ENCODE measurements at places on chromosomes 16 and 17.
A peak's percentile ranks its signal among the peaks of the same experiment; 100 is the strongest.

DNA sequence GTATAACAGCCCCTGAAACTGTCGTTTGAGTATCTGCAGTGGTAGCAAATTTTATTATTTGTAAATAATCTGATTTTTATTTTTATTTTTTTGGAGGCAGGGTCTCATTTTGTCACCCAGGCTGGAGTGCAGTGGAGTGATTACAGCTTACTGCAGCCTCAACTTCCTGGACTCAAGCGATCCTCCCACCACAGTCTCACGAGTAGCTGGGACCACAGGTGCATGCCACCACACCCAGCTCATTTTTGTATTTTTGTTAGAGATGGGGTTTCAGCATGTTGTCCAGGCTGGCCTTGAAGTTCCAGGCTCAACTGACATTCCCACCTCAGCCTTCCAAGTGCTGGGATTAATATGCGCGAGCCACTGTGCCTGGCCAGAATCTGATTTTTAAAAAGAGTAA, 2.8 kb downstream of the NDEL1 start:
- no peak for DNase-seq

GRCh38 chr17:28110184-28110583, 67.7 kb downstream of the NLK start:
- no peak for DNase-seq

DNA sequence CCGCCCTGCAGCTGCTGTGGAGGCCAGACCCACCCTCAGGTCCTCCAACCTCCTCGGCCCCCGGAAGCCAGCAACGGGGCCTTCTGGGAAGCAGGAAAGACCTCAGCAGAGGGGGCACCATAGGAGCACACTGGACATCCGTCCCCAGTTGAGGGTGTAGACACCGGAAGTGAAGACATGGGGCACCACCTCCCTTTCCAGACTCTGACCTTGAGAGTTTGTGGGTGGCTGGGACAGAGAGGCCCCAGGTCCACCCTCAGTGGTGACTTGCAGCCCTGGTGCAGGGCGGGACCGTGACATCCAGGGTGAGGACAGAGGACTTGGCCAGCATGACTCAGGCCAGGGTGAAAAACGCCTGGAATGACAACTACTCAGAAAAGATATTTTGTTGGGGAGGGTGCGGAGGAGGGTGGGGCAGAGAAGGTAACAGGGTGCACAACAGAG, 19.9 kb downstream of the CEP295NL start:
- DNase-seq = no peak

DNA sequence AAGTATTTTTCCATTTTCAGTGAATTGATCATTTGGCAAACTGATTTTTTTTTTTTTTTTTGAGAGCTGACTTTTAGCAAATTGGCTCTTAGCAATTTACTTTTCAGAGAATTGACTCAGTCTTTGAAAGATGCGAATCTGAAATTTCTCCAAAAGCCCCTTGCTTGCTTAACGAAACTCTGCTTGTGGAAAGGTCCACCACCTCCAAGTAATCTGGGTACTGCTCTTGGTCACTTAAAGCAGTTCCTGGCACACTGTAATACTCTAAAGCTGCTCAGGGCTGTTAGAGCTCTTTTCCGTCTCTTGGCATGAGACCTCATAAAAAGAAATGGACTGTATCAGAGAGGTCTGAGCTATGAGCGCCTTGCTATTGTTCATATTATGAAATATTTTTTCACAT, 2.9 kb downstream of the GSDMB start:
- DNase-seq = no peak

- DNase-seq = no peak
Observed at GRCh38 chr16:84989749-84990620, 21.4 kb downstream of the ZDHHC7 start.

DNA sequence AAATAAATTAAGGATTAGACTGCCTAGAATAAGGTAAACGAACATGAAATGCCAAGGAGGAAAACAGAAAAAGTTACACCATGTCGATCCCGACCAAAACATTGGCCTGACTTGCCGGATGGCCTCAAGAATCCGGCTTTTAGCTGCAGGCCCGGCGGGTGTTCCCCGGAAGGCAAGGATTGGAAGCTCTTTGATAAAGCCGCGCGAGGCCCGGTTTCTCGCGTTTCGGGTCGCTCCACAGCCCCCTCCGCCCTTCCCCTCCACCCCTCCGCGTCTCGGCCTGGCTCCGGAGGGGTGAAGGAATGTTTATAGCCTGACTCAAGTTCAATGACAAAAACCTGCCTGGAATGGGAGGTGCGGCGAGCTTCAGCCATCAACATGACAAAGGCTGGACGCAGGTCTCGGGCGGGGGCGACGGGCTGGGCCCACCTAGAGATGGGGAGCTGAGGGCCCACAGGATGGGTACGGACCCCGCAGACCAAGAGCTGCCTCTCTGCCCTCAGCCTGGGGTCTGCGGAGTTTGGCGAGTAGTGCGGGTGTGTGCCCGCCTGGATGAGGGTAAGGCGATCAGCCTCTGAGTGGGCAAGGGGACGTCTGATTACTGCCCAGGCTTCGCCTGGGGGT, 2.6 kb downstream of the PRAC1 start:
- DNase-seq = no peak

- no peak for DNase-seq
Observed at GRCh38 chr17:49741692-49742076, 22.2 kb downstream of the FAM117A start.

GRCh38 chr16:1154887-1155331, 2.0 kb downstream of the CACNA1H start:
- no peak for DNase-seq

GRCh38 chr17:55708175-55708974, 14.3 kb downstream of the TMEM100 start:
- no peak for DNase-seq

DNA sequence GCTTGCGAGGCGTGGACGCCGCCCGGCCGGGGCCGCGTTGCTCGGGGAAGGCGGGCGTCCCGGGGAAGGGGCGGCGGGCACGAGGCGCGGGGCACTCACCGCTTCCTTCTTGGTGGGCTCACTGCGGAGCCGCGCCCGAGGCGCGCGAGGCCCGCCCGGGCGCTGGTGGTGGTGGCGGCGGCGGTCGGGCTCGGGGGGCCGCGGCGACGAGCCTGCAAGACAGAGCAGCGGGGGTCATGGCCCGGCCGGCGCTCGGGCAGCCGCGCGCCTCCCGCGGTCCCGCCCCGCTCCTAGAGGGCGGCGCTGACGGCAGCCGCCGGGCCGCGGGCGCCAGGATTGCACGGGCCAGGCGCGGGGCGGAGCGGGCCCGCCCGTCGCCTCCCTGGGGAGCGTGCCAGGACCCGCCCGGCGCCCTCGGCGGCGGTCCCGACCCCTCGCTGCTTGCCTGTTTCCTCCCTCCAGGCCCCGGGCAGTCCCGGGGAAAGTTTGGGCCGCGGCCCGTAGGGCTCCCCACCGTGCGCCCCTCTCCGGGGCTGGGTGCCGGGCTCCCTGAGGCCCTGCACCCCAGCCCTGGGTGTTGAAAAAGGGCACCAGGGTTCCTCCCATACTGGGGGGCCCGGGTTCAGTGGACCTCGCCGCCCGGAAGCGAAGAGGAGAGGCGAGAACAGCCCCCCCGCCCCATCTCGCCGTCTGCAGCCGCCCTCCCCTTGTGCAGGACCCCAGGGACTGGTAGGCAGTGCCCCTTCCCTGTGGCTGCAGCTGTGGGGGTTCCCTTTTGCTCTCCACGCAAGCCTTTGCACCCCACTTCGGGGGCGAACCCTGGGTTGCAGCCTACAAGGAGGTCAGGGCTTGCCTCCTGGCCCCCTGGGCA, at the start of gene C16orf74:
Gene C16orf74 (minus strand): TSS at position 270 of the 871 bp plus-strand sequence. CDS start 15,879 bp downstream, outside the sequence.
- no peak for DNase-seq

GRCh38 chr16:26334218-26335111, 642.7 kb downstream of the HS3ST4 start:
- no peak for DNase-seq

DNA sequence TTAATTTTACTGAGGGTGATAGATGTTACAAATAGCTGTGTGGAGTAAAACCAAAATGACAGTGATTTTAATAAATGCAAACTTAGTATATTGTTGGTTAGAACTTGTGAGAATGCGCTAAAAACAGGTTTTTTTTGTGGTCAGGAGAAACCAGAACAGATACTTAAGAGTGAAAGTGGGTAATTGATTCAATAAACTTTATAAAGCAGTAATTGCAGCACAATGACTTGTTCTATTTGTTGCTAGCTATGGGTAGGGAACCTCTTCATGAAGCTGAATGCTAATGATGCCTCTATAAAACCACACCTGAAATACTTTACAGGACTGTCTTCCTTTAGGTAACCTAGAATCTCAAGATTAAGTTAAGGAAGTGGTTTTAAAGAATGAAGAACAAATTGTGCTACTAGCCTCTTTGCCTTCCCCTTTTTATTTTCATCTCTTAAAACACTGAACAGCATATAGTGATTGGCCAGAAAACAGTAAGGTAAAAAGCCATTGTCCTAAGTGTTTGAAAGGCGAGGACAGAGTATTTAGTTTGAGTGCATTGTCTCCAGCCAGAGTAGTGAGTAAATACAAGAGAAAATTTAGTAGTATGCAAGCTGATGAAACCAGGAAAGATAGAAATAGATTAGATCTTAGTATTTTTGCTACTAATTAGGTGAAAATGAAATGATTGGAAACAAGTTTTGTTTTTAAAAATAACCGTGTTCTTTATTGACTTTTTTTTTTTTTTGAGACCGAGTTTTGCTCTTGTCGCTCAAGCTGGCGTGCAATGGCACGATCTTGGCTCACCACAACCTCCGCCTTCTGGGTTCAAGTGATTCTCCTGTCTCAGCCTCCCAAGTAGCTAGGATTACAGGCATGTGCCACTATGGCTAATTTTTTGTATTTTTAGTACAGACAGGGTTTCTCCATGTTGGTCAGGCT, 6.0 kb downstream of the GGNBP2 start:
- no peak for DNase-seq

- no peak for DNase-seq
Observed at GRCh38 chr16:50540711-50541007, 7.5 kb upstream of the NKD1 start.

DNA sequence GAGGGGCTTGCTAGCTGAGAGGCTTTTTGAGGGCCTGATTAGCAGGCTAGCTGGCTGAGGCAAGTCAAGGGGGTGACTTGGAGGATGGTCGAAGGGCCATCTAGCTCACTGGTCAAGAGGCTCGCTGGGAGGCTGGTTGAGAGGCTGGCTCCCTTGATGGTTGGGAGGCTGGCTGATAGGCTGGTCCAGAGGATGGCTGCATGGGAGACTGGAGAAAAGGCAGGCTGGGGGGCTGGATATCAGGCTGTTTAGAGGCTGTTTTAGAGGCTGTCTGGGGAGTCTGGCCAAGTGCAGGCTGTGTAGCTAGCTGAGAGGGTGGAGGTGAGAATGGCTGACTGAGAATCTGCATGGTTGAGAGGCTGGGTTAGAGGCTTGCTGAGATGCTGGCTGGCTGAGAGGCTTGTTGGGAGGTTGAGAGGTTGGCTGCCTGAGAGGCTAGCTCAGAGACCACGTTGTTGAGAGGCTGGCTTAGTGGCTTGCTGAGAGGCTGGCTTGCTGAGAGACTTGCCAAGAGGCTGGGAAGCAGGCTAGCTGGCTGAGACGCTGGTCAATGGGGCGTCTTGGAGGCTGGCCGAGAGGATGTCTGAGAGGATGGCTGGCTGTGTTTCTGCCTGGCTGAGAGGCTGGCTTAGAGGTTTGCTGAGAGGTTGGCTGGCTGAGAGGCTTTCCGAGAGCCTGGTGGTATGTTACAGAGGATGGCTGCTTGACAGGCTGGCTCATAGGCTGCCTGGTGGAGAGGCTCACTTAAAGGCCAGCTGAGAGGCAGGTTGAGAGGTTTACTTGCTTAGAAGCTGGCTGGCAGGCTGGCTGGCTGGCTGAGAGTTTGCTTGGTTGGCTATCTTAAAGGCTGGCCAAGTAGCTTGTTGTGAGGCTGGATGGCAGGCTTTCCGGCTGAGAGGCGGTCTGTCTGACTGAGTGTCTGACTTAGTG, 36.6 kb upstream of the ACSM2B start:
- DNase-seq = no peak

DNA sequence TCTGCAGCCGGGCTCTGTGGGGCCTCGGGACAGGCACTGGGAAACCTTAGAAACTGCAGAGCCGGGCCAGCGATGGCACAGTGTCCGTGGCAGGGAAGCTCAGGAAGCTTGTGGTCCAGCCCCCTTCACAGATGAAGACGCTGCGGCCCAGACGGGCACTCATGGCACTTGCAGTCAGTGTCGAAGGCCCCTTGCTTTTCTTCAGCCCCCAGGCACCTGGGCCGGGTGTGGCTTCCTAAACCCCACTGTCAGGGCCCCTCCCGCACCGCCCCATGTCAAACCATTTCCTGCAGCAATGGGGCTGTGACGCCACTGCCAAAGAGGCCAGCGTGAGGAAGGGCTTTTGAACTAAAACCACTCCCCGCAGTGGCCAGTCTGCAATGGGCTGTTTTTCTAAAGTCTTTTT, 164.0 kb downstream of the LAT start:
- DNase-seq = peak; percentile 69

DNA sequence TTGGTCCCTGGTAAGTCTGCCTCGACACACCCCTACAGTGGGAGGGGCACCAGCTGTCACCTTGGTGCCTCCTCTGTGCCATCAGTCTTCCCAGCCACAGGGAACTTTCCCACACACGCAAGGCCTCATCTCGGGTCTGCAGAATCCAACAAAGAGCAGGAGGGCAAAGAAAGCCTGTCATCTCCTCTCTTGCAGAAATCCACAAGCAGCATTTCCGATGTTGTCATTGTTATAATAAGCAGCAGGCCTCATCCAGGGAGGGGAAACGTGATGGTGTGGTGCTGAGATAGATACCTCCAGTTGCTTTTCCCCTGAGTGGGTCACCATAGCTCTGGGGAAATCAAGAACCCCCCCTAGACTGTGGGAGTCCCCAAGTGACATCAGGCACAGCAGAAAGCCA, 110.4 kb downstream of the CMIP start:
- no peak for DNase-seq

DNA sequence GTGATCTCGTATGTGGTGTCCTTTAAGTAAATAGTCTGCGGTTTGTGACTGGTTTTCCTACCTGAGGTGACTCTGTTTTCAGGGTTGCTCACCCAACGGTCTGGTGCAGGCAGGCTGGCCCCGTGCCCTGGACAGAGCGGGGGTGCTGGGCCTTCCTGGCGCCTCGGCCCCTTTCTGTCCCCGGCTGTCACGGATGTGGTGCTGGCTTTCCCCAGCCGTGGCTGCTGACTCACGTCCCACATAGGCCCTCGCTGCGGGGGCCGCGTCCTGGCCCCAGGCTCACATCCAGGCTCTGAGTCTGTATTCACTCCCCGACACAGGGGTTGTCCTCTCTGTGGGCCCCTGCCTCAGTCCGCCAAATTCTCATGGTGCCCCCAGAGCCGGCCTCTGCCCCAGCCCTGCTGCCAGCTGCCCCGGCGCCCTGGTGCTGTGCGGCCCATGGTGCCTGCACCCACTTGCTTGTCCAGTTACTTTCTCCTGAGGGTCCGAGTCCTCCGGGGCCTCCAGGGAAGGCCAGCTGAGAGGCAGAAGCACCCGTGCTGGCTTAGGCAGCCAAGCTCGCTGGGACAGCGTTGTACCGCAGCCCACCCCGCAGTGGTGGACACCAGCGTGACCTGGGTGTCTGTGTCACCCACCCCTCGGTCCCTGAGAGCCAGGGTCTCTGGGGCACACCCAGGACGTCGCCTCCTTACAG, 5.9 kb downstream of the CHMP6 start:
- DNase-seq = no peak

- DNase-seq = no peak
Observed at GRCh38 chr17:31175237-31175636, 80.5 kb downstream of the NF1 start.

All from activated T-cell treated with anti-CD3 and anti-CD28 coated beads, Interleukin-2, amount 50 U/mL, for 48 hours (primary cell).